ENCODE measurements at places on chromosomes 12 and 14.
A peak's percentile ranks its signal among the peaks of the same experiment; 100 is the strongest.

DNA sequence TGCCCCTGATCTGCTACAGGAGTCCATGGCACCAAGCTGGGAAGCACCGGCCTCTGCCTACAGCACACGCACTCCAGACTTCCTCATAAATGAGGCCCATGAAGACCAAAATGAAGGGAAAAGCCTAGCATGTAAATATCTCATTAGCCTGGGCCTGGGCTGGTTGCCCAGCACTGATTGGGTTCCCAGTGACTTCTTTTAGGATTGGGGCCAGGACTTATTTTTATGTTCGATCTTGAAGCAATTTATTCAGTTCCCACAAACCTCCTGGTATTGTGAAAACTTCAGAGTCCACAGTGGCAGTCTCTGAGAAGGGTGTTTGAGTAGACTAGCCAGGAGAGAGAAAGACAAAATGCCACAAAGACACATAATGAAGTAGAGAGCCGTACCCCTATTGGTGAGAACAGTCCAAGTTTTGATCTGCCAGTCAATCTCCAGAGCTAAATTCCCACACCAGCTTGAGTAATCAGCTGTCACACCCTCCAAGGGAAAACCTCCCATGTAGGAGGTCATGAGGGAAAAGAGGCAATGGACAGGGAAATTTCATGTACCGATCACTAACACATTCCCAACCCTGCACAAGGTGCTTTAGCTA lies 78.2 kb downstream of the PHLDA1 start:
- no peak for DNase-seq

GRCh38 chr12:10779103-10779502 lies 23.3 kb downstream of the TAS2R7 start:
- DNase-seq: no peak

DNA sequence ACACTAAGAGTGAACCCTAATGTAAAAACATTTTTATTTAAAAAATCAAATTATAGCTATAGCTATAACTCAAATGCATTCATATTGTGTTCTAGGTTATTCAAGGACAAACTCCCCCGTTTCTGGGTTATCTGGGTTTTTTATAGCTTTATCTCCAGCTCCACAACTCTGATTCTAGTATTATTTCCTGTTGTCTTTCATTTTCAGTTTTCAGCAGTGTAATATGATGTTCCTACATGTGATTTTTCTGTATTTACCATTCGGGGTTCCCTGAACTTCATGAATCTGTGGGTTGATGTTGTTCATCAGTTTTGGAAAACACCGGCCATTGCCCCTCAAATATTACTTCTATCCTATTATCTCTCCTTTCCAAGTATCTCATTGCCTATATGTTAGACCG lies 221.9 kb upstream of the FOXN3 start:
- DNase-seq: no peak

- no peak for DNase-seq
These were observed 28.3 kb downstream of the C12orf75 start for GRCh38 chr12:105358789-105359188.

- no peak for DNase-seq
These were observed 87.6 kb upstream of the SSTR1 start for GRCh38 chr14:38120109-38120508.

- DNase-seq: no peak
These were observed 55.2 kb upstream of the GNPNAT1 start for GRCh38 chr14:52846591-52846990.

GRCh38 chr12:54561164-54561563 lies 11.8 kb downstream of the PDE1B start:
- DNase-seq: peak; percentile 25

- no peak for DNase-seq
These were observed 16.2 kb upstream of the PLEKHG3 start for GRCh38 chr14:64688031-64688430.

- DNase-seq: no peak
These were observed 5.7 kb downstream of the AHNAK2 start for GRCh38 chr14:104972301-104973134.

DNA sequence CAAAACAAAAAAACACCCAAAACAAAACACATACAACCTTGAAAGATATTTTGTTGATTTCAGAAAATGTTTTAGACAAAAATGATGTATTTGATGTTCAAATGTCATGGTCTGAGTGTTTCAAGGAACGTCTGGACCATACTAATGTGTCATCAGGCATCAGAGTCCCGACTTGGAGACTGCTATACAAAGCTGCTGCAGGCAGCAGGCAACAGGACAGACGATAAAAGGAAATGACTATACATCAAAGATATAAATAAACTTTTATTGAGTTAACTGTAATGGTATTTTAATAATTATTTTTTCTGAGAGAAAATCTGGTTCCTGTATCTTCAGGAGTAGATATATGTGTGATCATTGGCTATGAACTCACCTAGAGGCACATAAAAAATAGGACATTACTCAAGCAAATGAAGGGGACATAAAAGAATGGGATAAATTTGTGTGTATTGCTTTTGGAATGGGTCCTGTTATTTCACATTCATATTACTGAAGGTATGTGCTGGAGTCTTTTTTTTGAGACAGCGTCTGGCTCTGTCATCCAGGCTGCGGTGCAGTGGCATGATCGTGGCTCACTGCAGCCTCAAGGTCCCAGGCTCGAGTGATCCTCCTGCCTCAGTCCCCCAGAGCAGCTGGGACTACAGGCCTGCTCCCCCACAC lies 87.3 kb upstream of the HECTD1 start:
- no peak for DNase-seq

- DNase-seq: no peak
These were observed 50.0 kb downstream of the NCOR2 start for GRCh38 chr12:124517260-124518050.

DNA sequence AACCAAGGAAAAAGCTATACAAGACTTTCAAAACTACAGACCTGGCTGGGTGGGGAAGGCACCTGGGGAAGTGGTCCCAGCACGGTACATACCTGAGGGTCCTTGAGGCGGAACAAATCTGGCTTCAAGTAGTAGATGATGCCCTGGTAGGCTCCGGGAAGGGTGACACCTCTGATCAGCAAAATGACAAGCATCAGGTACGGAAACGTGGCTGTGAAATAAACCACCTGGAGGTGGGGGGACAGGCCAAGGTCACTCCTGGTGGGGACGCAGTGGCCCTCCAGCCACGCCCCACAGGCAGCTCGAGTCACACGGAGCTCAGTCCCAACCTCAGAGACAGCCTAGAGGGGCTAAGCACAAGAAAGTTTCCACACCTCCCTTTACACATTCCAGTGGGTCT lies 15.3 kb downstream of the SLC6A12 start:
- DNase-seq: no peak

GRCh38 chr12:20196767-20197166 lies 171.6 kb upstream of the PDE3A start:
- no peak for DNase-seq

DNA sequence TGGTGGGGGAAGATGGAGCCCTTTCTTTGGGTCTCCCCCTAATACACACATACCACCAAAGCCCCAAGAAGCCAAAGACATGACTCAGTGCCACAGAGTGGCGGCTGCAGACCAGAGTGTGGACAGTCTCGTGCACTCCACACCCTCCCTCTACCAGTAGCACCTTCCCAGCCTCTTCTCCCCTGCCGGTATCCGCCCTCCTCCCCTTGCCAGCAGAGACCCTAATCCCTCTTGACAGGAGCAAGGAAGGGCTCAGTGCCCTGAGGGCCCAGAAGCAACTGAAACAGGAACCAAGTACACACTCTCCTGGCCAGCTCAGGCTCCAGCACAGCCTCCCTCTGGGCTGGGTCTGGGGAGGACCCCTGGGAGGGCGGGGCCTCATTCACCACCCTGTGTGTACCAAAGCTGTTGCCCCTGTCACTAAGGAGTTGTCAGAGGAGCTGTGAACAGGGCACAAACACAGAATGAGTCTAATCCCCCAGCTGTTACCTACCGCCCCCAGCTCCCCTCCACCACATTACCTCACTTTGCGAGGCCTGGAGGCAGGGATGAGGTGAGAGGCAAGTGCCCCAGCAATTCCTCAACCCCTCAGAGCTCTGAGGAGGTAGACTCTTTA lies 8.2 kb downstream of the SPRYD3 start:
- no peak for DNase-seq

- no peak for DNase-seq
These were observed 4.4 kb upstream of the KCNK10 start for GRCh38 chr14:88327497-88327896.

DNA sequence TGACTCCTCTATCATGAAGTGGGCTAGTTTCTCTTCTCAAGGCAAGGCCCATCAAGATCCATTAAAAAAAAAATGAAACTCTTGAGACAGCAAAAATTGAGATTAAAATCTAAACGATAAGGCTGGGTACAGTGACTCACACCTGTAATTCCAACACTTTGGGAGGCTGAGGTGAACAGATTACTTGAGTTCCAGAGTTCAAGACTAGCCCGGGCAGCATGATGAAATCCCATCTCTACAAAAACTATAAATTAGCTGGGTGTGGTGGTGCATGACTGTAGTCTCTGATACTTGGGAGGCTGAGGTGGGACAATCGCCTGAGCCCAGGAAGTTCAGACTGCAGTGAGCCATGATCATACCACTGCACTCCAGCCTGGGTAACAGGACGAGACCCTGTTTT lies 226.5 kb upstream of the SOX5 start:
- DNase-seq: no peak

- DNase-seq: no peak
These were observed 200.5 kb upstream of the PRICKLE1 start for GRCh38 chr12:42789808-42790760.

DNA sequence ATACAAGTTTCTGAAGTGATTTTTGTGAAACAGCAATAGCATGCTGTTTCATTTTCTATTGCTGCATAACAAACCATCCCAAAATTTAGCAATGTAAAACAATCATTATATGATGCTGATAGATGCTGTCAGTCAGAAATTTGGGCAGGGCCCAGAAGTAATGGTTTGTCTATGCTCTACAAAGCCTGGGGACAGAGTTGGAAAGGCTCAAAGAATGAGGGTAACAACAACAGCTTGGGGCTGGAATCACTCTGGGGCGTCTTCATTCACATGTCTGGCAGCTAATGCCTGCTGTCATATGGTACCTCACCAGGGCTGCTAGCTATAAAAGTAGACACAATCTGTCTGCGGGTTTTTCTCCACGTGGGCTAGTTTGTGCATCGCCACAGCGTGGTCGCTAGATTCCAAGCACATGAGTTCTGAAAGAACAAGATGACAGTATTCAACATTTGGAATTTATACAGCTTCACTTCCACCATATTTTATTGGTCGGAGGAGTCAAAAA lies 176.5 kb downstream of the BMP4 start:
- no peak for DNase-seq

GRCh38 chr14:31705731-31706130 lies 144.5 kb downstream of the NUBPL start:
- no peak for DNase-seq

GRCh38 chr12:103269946-103270345 lies 225.8 kb downstream of the C12orf42 start:
- no peak for DNase-seq

- DNase-seq: no peak
These were observed 27.3 kb upstream of the BBS10 start for GRCh38 chr12:76375470-76375869.

Measured in activated T-cell treated with anti-CD3 and anti-CD28 coated beads, Interleukin-2, amount 50 U/mL, for 1 hour (primary cell).